CD8-positive, alpha-beta T cell (primary cell): ENCODE measurements at places on chromosomes 11 and 22.

GRCh38 chr11:70862093-70862492 lies 390.3 kb downstream of the SHANK2 start:
- DNase-seq = no peak

DNA sequence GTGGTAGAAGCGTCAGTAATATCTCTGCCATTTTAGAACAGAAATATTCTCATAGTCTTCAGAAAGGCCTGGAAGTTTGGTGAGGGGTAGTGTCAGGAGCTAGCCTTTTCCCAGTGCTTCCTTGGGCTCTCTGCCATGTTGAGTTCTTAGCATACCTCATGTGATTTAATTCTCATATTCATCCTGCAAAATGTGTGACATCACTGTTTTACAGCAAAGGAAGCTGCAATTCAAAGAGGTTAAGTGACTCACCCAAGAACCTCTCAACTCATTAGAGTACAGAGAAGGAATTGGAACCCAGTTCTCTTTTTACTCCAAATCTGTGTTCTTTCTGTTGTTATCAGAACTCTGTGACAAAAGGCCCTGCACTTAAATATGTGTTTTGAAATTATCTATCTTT lies 72.1 kb downstream of the RNF169 start:
- no peak for DNase-seq

- no peak for DNase-seq
Observed at GRCh38 chr11:78683774-78684173, 109.1 kb upstream of the NARS2 start.

DNA sequence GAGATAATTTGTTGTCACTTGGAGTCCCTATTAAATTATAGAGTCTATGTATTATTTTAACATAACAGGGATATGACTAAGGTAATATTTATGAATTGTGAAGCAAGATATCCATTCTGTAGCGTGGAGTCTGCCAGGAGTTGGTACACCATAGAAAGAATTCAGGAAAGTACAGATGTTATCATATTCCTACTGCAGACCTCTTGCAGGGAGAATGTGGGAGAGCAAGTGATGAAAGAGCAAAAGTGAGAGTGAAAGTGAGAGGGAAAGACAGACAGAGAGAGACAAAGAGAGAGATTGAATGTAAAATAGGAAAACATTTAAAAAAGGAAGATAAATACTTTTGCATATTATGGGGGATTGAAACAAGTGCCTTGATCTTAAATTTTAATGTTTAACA lies 468.8 kb downstream of the CNTN5 start:
- no peak for DNase-seq

DNA sequence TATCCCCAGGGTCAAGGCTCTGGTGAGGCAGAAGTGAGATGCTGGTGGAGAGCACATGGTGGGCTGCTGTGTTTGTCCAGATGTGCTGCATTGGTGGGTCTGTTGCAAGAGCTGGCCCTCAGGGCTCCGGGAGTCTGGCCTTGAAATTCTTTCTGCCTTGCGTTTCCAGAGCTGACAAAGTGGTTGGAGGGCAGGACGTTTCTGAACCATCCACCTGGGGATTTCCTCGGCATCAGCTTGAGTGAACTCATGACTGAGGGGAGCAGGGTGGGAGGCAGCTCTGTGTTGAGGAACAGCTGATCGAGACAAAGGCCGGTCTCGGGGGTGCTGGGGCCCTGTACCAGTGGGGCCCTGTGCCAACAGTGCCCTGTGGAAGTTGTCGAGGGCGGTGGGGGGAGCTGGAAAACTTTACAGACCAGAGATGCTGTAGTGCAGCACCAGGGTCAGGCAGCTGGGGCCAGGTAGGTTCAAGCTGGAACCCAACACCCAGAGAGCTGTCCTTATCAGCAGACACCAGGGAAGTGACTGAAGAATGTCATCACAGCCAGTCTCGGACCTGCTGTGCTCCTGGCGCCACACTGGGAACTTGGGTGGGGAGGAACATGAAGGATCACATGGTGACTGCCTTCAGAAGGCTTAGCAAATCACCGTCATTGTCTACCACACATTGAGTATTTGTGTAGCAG lies 4.9 kb downstream of the TSKU start:
- DNase-seq = no peak

DNA sequence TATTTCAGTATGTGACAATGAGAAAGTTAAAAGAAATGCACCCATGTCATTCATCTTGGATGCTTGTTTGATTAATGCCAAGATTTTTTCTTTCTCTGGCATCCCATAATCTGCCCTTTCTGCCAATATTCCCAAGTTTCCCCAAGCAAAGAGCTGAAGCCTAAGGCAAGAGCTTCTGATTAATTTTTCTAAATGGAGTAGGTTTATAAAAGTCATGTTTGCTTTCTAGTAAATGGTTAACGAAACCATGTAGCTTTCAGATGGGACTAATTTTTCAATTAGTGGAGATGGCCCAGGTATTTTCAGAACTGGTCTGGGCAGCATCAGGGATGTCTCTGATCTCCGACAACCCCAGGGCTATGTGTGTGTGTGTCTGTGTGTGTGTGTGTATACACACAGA lies 55.3 kb downstream of the LRRC4C start:
- DNase-seq = no peak

- no peak for DNase-seq
Observed at GRCh38 chr22:24029304-24029703, 18.2 kb downstream of the CABIN1 start.
